Thoracic aorta (tissue), 2 donors: ENCODE measurements at places on chromosomes 12 and 14. TPM values are rescaled to one million over a fixed set of nuclear protein-coding genes. Genes with fewer than 3 reads are reported as not detected.

DNA sequence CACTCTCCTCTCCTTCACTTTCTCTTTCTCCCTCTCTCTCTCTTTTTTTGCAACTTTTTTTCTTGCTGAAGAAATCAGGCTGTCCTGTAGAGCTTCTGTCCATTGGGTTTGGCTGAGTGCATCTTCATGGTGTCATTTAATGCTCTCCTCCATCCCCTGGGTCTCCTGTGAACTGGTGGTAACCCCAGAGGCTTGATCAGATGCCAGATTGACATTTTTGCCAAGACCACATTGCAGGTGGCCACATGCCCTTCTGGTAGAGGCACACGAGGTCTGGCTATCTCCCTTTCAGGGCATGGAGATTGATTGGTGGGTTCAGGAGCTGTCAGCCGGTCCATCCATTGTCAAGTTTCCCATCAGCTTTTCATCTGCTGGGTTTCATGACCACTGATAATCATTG, 188.3 kb upstream of the MYL2 start:
- DNase-seq: no peak

GRCh38 chr12:53938326-53939140, at the start of gene HOXC13:
HOXC13 (plus strand) TSS chr12:53938831; CDS start chr12:53938907, 76 bp downstream.
- no peak for DNase-seq

DNA sequence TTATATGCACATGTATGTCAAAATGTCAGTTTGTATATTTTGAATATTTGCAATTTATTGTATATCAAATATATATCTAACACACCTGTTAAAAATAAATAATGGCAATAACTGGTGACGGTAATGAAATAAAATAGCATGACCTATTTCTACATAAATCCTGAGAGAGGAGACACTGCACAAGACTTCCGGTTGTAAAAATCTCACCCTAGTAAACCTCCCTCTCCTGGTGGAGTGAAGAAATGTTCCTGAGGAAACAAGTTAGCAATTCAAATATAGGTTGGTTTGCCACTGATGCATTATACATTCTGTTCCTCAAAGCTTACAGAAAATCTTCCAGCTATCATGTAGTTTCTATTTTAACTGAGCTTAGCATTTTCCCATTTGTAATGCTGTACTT, 166.1 kb upstream of the SYT10 start:
- no peak for DNase-seq

DNA sequence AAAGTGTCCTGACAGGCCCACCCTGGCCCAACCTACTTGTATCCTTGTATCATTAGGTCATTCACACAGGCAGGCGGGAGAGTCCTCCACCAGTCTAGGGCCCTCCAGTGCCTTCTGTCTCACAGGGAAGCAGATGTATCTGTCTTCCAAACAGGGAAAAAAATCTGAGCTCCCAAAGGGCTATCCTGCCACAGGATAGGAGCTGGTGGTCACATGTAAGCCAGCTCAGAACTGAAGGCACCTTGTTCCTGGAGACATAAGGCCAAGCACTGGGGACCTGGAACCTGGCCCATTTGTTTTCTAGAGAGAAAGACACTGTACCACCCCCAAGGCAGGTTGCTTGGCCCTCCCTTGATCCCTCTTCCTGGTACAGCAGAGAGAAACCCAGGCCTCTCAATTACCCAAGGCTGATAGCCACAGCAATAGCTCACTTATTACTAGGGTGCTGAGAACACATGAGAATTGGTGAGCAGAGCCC, 19.4 kb upstream of the PLEKHH1 start:
- DNase-seq: no peak

GRCh38 chr12:56955631-56956256, 1.7 kb downstream of the RDH16 start:
- DNase-seq: no peak

DNA sequence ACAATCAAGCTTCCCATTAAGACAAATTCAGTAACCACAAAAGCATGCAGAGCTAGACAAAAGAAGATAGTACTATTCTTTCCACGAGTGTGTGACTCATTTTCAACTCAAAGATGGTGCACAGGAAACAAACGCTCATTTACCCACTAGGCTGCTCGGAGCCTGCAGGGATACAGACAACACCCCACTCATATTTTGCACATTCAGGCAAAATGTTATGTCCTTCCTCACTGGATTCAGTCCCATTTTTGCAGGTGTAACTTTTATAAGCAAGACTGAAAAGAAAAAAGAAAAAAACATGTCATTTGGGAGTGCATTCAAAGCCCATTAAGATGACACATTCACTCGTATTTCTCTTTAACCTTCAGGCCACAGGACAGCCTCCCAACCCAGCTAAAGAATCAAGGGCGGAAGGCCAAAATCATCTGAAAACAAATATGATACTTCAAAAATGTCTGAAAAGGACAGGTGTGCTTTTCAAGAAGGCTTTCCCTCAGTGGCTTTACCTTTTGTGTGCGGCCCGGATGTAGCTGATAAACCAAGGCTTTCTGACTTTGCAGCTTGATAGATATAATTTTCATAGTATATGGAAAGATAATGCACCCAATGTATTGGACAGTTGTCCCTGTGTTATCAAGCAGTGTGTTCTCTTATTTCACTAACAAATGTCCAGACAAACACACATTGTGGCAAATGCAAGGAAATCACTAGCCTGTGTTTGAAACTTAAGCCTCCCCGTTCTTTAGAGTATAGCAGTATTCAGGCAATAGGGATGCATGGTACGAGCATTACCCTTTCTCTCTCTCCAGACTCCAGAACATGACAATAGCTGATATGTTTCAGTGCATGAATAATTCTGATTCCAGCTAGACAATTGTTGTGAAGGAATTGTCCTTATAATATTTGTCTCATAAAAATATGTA, 147.8 kb upstream of the KRR1 start:
- DNase-seq: no peak

DNA sequence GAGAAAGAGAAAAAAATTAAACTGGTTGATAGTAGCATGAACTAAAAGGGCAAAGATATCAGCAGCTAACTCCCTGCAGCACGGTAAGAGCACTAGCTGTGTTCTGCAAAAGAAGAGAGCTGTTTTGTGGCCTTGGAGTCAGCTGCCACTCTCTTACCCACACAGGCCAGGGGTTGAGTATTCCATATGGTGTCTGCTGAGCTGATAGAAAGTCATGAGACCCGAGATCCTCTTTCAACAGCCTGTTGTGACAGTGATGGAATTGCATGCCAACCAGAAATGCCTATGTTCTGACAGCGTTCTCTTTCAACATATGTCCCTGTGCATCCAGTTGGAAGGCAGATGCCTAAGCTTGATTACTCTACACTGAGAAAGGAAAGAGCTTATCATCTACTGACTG, 39.9 kb downstream of the TMTC1 start:
- DNase-seq: no peak

- DNase-seq: no peak
Observed at GRCh38 chr12:42090899-42091298, 53.8 kb downstream of the GXYLT1 start.

DNA sequence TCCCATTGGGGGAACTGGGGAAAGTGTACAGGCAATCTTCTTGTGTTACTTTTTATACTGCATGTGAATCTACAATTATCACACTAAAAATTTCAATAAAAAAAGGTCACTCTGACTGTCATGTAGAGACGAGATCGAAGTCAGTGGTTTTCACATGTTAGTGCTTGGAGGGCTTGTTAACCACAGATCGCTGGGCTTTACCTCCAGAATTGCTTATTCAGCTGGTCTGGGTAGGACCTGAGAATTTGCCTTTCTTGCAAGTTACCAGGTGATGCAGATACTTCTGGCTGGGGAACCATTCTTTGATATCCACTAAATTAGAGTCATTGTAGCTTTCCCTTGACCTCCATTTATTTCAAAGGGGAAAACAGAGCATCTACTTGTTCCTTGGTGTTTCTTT, 62.8 kb upstream of the SLC38A4 start:
- no peak for DNase-seq

DNA sequence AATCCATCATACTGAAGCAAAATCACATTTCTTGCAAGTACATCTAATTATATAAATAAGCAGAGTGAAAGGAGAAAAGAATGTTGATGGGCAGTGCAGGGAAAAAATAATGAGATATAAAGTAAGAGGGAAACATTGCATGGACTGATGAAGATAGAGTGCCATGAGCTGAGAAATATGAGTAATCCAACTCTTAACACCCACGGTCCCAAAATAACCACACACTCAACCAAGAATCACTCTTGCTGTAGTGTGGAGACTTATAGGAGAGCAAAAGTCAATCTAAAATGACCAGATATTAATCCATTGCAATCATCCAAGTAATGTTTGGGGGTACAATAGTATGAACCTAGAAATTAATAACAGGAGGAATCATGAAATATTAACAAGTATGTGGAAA, 40.2 kb downstream of the MYF5 start:
- DNase-seq: no peak

DNA sequence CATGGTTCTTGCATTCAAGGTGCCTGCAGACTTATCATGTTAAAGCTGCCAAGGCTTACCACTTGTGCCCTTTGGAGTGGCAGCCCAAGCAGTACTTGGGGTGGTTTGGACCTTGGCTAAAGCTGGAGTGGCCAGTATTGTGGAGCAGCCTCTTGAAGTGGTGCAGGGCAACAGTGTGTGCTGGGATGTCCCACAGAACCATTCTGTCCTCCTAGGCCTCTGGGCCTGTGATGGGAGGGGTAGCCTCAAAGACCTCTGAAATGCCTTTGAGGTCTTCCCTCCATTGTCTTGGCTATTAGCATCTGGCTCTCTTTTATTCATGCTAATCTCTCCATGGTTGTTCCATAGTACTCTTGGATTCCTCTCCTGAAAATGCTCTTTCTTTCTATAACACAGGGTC, 78.2 kb upstream of the SLC24A4 start:
- DNase-seq: no peak

- DNase-seq: no peak
Observed at GRCh38 chr12:5685935-5686334, 254.0 kb downstream of the NTF3 start.

DNA sequence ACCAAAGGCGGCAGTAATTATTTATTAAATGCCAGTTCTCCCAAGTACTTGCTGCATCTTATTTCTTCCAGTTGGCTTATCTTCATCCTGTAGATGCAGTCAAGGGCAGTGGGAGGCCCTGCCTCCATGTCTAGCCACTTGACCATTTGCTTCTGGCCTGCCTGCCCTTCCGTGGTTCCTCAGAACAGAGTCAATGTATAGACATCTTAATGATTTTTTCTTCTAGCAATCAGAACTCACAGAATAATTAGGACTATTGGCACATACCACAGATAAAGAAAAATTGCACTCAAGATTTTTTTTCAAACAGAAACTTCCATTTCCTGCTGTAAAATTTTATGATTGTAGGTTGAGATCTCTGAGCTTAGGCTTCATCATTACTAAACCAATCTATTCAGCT, 20.9 kb downstream of the NR1H4 start:
- no peak for DNase-seq

- DNase-seq: no peak
Observed at GRCh38 chr12:47033789-47034555, 45.4 kb upstream of the PCED1B start.

- no peak for DNase-seq
Observed at GRCh38 chr14:61342932-61343331, 21.6 kb downstream of the PRKCH start.

GRCh38 chr12:23543767-23544166, 405.7 kb downstream of the SOX5 start:
- no peak for DNase-seq

DNA sequence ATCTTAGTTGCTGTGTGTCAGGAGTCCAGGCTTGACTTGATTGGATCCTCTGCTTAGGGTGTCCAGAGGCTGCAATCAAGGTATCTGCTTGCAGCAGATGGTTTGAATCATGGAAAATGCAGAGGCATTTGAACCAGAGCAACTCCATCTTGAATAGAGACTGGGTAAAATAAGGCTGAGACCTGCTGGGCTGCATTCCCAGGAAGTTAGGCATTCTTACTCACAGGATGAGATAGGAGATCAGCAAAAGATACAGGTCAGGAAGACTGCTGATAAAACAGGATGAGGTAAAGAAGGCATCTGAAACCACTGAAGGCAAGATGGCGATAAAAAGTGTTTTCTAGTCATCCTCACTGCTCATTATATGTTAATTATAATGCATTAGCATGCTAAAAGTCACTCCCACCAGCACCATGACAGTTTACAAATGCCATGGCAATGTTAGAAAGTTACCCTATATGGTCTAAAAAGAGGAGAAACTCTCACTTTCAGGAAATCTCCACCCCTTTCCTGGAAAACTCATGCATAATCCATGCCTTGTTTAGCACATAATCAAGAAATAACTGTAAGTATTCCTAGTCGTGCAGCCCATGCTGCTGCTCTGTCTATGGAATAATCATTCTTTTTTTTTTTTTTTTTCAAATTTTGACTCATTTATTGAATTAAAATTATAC, 218.3 kb upstream of the CPNE8 start:
- no peak for DNase-seq

DNA sequence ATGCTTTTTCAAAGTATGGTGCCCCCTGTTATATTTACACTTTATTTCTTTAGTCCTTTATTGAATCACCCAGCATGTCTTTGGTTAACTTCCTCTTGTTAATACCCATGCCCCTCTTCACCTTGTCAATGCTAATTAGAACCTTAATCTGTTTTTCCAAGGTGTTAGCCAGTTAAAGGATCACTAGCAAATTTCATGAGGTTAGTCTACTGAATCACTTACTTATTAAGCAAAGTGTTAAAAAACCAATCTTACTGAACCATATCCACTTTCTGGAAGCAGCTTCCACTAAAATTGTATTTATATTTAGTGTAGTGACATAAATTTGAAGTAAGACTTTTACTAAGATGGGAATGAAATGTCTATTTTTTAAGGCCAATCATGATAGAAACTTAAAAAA, 27.9 kb downstream of the TAOK3 start:
- no peak for DNase-seq

- no peak for DNase-seq
Observed at GRCh38 chr14:104555430-104556255, 23.9 kb upstream of the C14orf180 start.

DNA sequence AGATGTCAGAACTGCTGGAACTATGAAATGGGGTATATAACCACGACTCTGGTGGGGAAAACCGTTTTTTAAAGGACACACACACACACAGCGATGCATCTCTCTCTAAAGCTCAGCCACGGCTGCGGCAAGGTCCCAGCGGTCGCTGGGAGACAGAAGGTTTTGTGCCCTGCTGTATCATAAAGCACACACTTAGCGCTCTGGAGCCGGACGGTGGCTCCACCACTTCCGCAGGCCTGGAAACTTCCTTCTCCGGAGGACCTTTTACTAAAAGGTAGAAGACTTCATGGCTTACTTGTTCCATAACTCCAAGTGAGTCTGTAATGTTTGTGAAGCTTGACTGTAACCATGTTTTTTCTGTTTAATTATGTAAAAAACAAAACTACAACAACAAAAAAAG, 349.3 kb downstream of the DIO2 start:
- no peak for DNase-seq

DNA sequence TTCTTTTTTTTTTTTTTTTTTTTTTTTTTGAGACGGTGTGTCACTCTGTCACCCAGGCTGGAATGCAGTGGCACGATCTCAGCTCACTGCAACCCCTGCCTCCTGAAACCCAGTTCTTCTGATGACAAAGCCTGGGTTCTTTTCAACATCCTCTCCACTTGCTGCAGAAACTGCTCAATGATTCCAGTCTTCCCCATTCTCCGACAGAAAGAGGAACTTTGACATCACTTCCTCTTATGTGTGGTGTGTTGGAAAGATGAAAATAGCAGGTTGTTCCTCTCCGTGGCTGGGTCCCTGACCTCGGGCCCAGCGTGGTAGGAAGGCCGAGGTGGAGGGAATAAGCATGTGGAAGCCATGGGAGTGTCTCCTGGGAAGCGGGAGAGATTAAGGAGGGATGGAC, 198.4 kb downstream of the PHETA1 start:
- DNase-seq: no peak

Gene DNAJC22
- total RNA-seq: 1.5 TPM

Gene B3GNT4
- total RNA-seq: 2.4 TPM

Gene PLXNC1
- 9.2 TPM for total RNA-seq

Gene KRT8
- 175 TPM for total RNA-seq

Gene HOXC12
- not detected for total RNA-seq
